ENCODE measurements at places on chromosomes 4 and X.

- DNase-seq: no peak
These were observed 215.7 kb downstream of the STK32B start for GRCh38 chr4:5266991-5267390.

DNA sequence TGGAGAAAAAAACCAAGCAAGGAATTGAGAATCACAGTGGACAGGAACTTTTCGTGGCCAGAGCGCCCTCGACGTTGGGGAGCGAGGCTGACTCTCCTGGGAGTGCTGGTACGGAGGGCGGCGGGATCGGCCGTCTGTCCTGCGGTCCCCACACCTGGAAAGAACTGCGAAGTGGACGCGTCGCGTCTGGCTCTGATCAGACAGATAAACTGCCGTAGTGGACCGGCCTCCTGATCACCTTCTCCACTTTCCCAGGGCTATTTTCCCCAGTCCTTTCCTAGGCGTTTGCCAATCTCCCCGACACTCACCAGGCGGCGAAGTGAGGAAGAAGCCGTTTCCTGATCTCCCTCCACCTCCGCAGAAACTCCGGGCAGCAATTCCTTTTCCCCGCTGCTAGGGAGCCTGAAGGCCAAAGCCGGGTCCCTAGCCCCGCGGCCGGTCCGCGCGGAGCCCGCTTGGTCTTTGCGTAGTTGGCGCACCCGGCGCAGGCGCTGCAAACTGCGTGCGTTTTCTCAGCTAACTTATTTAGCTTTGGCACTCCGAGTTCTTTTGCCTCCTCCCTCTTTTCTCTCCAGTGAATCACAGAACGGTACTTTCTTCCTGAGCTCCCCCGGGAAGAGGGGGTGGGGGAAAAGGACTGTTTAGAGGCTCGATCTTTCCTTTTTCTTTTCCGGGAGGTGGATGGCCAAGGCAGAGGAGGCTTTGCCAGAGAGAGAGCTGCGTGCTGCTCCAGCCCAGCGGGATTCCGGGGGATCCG, at the start of gene ARSJ:
Gene ARSJ, minus strand, starts transcription at position 500 of the 757 bp plus-strand sequence. CDS start 813 bp downstream, outside the sequence.
- DNase-seq: no peak

DNA sequence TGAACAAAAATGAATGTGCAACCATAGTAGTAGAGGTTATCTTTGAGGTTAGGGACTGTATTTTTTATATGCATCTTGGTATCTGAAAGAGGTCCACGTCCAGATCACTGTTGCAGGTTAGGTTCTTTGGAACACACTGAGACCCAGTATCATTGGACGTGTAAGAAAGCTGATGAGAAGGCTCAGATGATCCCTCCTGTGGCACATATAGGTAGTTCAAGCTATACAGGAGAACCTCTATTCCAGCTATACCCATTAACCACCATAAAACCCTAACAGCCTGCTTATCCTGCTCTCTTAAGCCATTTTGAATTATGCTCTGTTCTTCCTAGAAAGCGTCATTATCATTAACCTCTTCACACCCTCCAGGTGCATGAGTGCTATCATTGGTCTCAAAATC, 930.7 kb upstream of the HS3ST1 start:
- no peak for DNase-seq

GRCh38 chrX:121863976-121864375, 816.6 kb downstream of the GLUD2 start:
- DNase-seq: no peak

- DNase-seq: no peak
These were observed 367.5 kb downstream of the PRDM5 start for GRCh38 chr4:120555058-120555457.

DNA sequence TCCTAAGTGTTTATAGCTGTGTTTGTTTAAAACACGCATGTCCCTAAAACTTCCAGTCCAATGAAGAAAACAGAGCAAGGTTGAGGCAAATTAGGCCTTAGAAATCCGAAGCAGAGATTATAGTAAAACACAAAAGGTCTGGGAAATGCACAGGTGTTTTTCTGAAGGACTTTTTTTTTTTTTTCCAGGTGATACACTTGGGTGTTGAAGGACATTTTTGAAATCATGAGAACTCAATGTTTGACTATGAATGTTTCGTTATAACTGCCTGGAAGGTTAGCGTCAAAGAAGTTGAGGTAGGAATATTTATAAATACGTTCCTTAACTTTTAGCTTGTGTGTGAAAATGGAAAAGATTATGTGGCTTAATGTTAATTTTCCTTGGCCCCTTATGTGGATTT, 45.5 kb downstream of the FHIP1A start:
- no peak for DNase-seq

GRCh38 chr4:10567766-10568165, 110.5 kb upstream of the ZNF518B start:
- DNase-seq: no peak

DNA sequence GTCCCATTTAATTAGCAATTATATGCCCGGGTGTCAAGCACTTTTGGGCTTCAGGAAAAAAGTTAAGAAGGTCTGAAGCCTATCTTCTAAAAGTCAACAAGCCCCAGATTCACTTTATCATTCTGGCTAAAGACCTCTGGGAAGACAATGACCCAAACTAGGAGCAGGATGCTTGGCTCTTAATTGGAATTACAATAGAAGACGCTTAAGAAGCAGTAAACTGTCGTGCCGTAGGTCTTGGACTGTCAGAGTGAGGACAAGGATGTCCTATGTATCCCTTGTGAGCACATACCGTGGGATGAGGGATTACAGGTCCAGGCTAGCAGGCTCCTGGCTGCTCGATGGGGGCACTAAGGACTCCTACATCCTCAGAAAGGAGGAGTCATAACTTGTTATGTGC, 3.2 kb upstream of the ARHGAP36 start:
- no peak for DNase-seq

GRCh38 chr4:111020476-111020875, 397.6 kb upstream of the PITX2 start:
- DNase-seq: no peak

- no peak for DNase-seq
These were observed 25.1 kb upstream of the CLDN34 start for GRCh38 chrX:9942086-9942485.

DNA sequence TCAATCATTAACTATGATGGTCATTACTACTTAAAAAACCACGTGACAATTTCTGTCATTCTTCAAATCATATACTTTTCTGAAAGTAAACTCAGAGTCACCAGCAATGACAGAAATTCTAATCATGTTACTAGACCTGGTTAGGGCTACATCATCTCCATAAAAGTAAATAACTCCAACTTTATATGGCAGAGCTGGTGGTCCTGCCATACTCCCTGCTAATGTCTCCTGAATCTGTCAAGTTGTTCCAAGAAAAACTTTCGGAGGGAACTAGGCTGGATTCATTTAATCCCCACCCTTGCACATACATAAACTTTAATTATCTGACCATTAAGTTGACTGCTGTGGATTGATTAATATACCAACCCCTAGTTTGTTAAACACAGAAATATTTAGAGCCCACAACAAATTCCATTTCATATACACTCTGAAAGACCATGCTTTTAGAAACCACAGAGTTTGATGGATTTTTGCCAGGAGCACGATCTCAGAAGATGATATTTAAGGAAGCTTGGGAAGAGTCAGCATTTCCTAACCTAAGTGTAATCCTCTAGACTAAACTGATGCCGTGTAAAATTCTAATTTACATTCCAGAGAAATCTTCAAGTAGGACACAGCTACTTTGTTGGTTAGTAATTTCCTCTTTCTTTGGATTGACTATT, 577.0 kb downstream of the FAT4 start:
- no peak for DNase-seq

DNA sequence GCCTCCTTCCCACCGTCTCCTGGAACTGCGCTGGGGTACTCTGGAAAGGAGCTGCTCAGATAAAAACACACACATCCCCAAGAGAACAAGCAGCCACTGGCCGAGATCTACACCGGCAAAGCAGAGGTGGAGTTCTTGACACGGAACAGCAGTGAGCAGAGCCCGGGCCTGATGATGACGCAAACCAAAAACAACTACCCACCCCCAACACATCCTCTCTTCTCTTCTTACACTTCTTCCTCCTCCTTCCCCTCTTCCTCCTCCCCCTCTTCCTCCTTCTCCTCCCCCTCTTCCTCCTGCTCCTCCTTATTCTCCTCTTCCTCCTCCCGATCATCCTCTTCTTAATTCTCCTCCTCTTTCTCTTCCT, 4.6 kb downstream of the PNMA5 start:
- no peak for DNase-seq

- DNase-seq: no peak
These were observed 466.2 kb downstream of the PDGFC start for GRCh38 chr4:156505341-156505955.

DNA sequence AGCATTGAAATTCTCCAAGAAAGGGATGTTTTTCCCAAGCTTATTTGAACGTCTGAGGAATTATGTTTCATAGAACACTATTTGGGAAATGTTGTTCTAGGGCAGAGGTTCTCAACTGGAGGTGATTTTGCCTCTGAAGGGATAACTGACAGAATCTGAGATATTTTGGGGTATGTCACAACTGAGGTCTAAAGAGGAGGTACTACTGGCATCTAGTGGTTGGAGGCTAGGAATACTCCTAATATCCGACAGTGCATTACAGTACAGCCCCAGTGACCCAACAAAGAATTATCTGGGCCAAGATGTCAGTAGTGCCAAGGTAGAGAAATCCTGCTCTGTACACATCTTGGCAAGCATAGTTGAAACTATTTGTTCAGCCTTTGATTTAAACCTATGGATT, 6.4 kb downstream of the HSPA4L start:
- DNase-seq: no peak

GRCh38 chr4:159290321-159291030, 187.6 kb downstream of the RAPGEF2 start:
- no peak for DNase-seq

DNA sequence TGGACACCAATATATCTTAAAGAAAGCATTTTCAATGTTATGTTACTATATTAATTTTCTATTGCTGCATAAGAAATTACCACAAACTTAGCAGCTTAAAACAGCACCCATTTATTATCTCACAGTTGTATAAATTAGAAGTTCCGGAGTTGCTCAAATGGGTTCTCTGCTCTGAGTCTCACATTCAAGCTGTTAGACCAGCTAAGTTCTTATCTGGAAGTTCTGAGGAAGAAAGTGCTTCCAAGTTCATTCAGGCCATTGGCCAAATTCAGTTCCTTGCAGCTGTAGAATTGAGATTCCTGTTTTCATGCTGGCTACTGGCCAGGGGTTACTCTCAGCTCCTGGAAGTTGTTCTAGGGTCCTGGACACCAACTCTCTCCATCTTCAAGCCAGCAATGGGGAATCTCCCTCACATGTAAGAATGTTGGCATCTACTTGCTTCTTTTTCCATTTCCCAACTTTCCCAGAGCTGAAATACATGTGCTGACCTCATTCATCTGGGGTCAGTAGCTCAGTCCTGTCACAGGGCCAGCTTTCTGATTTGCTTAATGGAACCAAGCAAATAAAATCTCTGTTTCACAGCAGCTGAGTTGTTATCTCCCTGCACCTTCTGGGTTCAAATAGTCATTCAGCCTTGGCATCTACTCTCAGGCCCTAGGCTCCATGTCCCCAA, 99.6 kb upstream of the INTU start:
- no peak for DNase-seq

Measured in NCI-H748 treated with DMSO at 0.1 percent for 48 hours (cell line).